HEK293T (cell line): ENCODE measurements at places on chromosomes 11 and 22.

DNA sequence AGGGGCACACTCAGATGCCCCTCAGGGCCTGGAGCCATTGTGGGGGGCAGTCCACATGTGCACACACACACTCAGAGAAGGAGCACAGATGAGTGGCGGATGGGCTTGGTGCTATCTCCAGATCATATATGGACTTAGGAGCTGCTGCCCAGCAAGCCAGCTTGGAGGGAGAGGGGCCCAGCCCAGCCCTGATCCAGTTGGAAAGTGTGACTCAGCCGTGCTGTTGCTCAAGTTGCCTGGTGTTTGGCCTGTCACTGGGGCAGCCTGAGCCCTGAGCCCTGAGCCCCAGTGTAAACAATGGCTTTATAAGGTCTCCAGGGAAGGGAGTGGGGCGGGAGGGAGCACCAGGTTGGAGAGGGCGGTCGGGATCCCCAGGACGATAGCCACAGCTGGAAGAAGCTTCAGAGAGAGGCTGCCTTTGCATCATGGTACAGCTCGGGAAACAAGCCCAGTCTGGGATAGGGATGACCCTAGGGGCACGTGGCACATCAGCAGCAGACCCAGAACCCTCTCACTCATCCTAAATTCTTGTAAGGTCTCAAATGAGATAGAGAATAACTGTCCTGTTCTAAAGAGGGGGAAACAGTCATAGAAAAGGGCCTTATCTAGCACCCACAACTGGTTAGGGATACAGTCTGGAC, 4.8 kb downstream of the SELENOM start:
- DNase-seq: no peak

DNA sequence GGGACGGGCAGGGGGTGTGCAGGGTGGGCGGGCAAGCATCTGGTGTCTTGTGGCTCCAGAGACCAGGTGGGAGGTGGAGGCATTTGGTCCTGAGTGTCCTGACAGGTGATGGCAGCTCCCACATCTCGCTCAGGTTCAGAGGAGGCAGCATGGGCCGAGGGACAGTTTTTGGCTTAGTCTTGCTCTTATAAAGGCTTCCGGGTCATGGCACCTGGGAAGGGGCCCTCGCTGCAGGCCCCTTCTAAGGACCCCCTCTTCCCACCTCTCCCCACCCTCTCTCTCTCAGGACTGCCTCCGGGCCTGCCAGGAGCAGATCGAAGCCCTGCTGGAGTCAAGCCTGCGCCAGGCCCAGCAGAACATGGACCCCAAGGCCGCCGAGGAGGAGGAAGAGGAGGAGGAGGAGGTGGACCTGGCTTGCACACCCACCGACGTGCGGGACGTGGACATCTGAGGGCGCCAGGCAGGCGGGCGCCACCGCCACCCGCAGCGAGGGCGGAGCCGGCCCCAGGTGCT, 9.9 kb downstream of the CCND1 start:
- DNase-seq: no peak

GRCh38 chr11:42631220-42631843, 680.5 kb upstream of the API5 start:
- no peak for DNase-seq

GRCh38 chr22:42648368-42649245, 585 bp downstream of the CYB5R3 start:
- no peak for DNase-seq

DNA sequence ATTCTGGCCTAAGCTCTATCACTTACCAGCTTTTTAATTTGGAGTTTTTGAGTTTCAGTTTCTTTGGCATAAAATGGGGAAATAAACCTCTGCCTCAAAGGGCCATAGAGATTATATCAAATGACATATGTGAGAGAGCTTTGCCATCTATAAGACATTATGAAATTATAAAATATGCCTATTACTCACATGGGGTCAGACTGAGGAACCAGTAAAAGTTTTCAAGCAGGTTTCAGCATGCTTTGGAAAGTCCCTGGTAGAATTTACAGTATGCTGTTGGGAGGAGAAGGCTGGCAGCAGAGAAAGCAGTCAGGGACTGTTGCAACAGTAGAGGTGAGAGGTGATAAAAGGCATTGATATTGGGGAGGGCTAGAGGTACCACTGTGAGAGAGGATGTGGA, 13.6 kb upstream of the MTNR1B start:
- DNase-seq: no peak

GRCh38 chr11:78190871-78191538, 2.3 kb downstream of the USP35 start:
- DNase-seq: no peak

DNA sequence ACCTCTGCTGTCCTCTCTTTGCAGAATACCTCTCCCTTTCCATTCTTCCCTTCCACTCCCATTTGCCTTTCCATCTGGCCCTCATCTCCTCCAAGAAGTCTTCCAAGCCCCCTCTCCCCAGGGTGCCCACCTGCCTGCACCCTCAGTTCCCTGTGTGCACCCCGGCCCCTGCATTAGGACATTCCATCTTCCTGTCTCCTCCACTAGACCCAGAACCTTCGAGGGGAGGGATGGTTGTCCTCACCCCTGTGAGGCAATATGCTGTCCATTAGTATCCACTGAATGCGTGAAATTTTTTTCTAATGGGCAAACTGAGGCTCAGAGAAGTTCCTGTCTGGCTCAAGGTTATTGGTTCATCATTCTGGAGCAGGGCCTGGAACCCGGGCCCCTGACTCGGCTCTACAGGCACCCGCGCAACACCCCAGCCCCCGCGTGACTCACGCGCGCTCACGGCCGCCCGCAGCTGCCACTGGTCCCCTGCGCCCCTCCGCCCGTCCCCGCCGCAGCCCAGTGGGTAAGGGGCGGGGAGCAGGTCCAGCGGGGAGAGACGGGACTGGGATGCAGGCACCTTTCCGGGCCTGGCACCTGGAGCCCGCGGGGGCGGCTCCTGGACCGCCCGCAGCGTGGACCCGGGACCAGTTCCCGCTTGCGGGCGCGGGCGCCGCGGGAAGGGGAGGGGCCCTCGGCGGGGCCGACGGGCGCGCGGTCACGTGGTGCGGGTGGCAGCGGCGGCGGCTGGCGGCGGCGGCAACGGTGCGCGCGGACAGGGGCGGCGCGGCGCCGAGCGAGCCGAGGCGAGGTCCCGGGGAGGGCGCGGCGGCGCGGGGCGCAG, 7.0 kb downstream of the SEPTIN3 start:
- peak; percentile 71 for DNase-seq
